ENCODE measurements at places on chromosomes 7 and 10.

GRCh38 chr7:134129856-134130523 is 2.9 kb downstream of the LRGUK start:
- DNase-seq, result no peak

DNA sequence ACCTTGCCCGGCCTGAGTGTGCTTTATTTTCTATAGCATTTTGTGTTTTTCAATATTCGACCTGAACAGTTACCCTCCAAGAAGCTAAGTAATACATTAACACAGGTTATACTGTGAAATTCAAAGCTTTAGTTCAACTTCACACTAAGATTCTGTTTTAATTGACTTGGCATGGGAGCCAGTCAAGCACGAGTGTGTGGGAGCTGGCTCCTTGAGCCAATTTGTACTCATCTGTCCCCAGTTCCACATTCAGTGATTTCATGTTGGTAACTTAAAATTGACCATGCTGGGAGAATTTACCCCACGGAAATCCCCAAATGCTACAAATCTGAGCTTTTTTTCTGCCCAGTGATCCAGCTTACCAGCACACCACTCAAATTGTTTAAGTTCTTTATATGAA is 20.3 kb downstream of the TSPAN12 start:
- DNase-seq, result no peak

DNA sequence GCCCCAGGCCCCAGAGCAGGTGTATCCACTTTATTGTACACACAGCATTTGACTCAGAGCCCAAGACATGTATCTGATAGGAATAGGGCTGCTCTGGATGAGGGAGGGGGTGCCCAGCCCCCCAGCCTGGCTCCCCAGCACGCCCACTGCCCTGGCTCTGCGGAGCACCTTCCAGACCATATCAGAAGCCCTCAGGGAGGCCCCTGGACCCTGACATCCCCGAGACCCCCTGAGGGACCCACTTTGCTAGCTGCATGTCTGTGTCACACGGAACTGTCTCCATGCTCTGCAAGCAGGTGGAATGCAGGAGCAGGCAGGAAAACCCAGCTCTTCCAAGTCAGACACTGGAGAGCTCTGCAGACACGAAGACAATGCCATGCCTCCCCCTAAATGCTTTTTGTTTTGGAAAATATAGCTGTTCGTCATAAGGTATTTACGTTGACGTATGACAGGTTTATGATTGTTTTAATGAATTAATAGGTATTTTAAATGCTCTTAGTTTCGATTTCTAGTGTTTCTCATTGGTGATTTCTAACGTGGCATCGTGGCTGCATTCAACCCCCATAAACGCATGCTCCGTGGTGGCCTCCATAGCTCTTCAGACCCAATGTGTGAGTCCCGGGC is 92.8 kb upstream of the INSIG1 start:
- no peak for DNase-seq

DNA sequence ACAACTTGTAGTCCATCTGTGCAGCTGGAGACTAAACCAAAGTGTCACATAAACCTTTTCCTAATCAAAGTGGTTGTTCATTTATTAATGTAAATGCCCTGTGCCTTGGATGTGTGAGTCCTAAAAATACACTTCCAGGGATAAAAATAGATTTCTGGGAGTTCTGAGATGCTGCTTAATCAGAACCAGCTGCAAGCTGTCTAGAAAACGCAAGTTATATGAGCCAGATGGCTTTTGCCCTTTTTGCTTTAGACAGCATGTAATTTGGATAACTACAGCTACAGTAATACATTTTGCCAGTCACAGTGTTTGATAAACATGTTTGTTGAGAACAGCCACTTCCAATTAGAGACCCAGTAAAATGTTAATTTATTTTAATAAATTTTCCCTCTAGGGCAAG is 185.1 kb upstream of the PRPS1L1 start:
- DNase-seq, result no peak

- DNase-seq, result no peak
Measured at GRCh38 chr10:123635131-123635530, 31.0 kb upstream of the GPR26 start.

GRCh38 chr10:125257521-125258108 is 97.3 kb upstream of the CTBP2 start:
- DNase-seq, result no peak

DNA sequence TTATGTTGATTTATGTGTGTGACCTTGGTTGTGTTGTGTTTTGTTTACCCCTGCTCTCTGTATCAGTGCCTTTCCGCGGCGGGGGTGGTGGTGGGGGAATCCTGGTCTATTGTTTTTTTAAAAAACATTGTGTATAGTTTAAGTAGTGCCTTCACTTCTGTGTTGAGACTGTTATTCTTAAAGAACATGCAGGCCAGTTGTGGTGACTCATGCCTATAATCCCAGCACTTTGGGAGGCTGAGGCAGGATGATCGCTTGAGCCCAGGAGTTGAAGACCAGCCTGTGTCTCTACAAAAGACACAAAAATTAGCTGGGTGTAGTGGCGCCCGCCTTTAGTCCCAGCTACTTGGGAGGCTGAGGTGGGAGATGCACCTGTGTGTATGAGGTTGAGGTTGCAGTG is 429.0 kb upstream of the LRGUK start:
- no peak for DNase-seq

DNA sequence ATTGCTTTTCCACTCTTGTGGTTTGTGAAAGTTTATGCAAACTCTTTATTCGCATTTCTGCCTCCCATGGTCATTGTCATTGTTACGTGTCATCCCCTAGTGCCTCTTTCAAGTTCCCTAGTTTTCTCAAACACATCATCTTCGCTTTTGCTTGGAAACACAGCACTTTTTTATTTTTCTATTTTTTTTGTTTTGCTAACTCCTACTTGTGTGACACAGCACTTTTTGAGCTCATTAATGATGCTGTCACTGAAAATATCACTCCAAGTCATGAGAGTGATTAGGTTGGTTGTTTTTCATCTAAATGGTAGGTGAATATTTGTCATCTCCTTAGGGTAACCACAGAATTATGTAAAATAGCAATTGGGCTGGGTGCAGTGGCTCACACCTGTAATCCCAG is 8.5 kb upstream of the STX1A start:
- DNase-seq, result no peak

GRCh38 chr7:15452670-15453069 is 109.1 kb downstream of the AGMO start:
- no peak for DNase-seq

Measured in stimulated activated CD4-positive, alpha-beta T cell treated with anti-CD3 and anti-CD28 coated beads, Interleukin-15, amount 100 ng/mL, for 1 hour (primary cell).